Suprapubic skin (tissue), 4 donors: ENCODE measurements at places on chromosomes 5 and 9.

GRCh38 chr5:18544421-18544820, 910.2 kb downstream of the TAF11L14 start:
- H3K27me3 ChIP-seq = no peaks in the 10 kb centered on the region
- no peak overlapping the region for H3K4me3 ChIP-seq
- no peak for DNase-seq
- H3K4me1 ChIP-seq = no peaks in the 10 kb centered on the region
- no peaks in the 10 kb centered on the region for H3K36me3 ChIP-seq
- no peak overlapping the region for H3K27ac ChIP-seq

DNA sequence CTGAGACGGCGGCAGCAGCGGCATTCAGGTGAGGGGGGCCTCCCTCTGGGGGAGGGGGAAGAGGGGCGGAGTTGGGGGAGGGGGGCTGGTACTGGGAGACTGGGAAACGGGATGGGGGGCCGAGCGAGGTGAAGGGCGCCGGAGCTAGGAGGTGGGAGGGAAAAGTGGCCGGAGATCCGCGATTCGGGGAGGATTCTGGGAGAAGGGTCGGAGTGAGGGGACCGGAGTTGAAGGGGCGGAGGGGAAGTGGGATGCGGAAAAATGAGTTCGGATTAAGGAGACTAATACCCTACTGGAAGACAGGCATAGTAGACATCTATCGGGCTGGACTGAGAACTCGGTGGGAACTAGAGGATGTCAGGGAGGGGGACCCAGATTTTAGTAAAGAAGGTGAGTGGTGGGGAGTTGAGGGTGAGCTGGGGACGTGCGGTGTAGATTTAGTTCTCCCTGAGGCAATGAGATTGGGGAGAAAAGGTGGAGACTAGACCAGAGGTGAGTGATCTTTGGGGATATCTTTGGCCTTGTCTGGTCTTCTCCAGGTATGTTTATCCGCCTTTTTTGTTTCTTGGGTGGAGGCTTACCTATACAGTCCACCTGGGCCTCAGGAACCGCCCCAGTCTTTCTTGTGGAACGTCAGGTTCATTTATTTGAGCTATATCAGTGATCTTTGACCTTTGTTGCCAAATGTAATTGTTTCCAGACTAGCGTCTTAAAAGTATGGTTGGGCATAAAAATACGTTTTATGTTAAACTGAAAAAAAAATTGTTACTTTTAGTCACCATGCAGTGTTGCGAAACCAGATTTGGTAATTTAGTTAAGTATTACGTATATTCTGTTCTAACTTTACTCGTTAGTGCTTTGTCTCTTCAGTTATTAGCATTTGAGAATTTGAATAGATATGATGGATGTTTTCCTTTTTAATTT, 632 bp downstream of the UBAP1 start:
- peaks cover 25% of the 10 kb centered on the region for H3K4me1 ChIP-seq
- H3K27me3 ChIP-seq = no peaks in the 10 kb centered on the region
- H3K36me3 ChIP-seq = peaks cover 4% of the 10 kb centered on the region
- peak overlapping the region; percentile 87 for H3K4me3 ChIP-seq
- DNase-seq = no peak

DNA sequence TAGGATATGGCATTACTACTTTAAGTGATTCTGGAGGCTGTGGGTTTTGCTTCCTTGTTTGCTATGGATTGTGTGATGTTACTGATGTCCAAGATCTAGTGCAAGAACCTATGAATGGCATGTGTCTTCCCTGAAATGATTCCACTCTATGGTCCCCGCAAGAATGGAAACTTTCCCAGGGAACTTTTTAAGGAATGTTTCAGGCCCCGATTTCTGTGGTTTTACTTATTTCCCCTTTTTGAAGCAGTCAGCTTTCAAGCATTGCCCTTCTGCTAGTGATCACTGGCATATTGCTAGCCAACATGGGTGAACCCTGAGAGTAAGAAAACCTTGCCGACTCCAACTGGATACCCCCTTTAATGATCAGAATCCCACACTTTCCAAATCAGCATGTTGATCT, 26.6 kb upstream of the CD180 start:
- H3K4me1 ChIP-seq = no peaks in the 10 kb centered on the region
- no peak overlapping the region for H3K27ac ChIP-seq
- H3K27me3 ChIP-seq = no peaks in the 10 kb centered on the region
- H3K36me3 ChIP-seq = no peaks in the 10 kb centered on the region
- no peak for DNase-seq

DNA sequence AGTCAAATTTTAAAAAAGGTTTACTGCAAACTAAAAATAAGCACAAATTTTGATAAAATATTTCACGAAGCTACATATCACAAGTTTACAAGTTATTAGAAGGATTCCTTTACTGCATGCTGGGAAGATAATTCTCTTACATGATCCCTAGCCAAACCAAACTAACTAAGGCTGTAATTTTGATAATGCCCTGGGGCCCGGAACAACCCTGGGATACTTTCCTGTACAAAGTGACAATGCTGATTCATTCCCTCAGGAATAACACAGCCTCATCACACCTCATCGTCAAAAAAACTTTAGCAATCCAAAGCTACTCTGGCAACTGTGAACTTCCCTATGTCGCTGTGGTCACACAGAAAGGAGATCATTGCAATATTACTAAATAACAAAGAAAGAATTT, 402.9 kb downstream of the RAB3C start:
- no peaks in the 10 kb centered on the region for H3K27me3 ChIP-seq
- DNase-seq = no peak
- H3K36me3 ChIP-seq = no peaks in the 10 kb centered on the region
- no peaks in the 10 kb centered on the region for H3K4me1 ChIP-seq

DNA sequence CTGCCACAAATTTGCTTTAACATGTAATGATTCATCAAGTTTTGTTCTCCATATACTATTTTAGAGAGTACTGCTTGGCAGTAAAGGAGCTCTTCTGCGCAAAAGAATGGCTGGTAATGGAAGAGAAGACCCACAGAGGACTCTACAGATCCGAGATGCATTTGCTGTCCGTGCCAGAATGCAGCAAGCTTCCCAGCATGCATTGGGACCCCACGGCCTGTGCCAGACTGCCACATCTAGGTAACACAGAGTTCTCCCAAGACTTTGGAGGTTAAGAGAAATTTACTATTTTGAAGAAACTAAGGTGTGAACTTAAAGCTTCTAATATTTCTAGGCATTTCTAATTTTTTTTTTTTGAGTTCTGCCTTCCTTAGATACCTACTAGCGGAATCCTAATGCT, 107.1 kb downstream of the MUSK start:
- H3K27me3 ChIP-seq = no peaks in the 10 kb centered on the region
- H3K4me3 ChIP-seq = no peak overlapping the region
- H3K36me3 ChIP-seq = no peaks in the 10 kb centered on the region
- DNase-seq = no peak
- H3K27ac ChIP-seq = no peak overlapping the region
- H3K4me1 ChIP-seq = no peaks in the 10 kb centered on the region

DNA sequence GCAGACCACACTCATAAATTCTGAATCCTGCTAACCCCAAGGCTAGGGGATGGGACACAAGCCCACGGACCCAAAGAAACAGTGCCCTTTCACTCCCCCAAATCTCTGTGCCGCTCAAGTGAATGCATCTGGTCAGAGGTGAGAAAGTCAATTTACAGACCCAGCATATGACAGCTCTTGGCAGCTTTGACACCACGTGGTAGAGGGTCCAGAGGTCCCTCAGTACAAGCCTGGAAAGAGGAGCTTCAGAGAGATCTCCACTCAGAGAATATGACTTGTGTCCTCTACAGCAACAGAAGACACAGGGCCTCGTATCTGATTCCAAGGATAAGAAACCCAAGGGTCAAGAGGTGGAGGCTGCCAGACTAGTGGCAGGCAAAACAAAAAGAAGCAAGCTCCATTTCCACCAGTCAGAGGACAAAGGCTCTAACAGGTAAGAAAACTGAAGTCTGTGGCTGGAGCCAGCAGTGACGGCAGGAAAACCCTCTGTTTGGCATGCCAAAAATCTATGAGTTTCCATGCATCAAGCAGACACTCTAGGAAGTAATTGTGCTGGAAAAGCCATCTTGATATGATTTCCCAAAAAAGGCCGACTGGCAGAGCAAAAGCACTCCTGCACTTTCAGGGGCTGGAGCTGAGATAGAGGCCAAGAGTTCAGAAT, 138.7 kb downstream of the UGCG start:
- no peak for DNase-seq
- H3K36me3 ChIP-seq = peaks cover 3% of the 10 kb centered on the region
- peaks cover 1% of the 10 kb centered on the region for H3K4me1 ChIP-seq
- no peak overlapping the region for H3K4me3 ChIP-seq
- H3K27ac ChIP-seq = no peak overlapping the region

DNA sequence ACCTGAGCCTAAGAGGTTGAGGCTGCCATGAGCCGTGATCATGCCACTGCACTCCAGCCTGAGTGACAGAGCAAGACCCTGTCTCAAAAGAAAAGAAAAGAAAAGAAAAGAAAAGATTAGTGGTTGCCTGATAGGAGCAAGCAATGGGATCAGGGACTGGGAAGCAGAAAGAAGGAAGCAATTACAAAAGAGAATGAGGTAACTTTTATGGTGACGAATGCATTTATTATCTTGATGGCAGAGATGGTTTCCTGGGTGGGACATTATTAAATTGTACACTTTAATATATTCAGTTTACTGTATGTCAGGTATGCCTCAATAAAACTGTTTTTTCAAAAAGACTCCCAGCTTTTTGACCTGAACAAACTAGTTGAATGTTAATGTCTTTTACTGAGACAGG, 7.5 kb upstream of the PFDN1 start:
- H3K27ac ChIP-seq = no peak overlapping the region
- H3K36me3 ChIP-seq = no peaks in the 10 kb centered on the region
- H3K27me3 ChIP-seq = no peaks in the 10 kb centered on the region
- no peak overlapping the region for H3K4me3 ChIP-seq
- H3K4me1 ChIP-seq = peaks cover 21% of the 10 kb centered on the region
- DNase-seq = no peak

- H3K36me3 ChIP-seq = no peaks in the 10 kb centered on the region
- H3K27me3 ChIP-seq = peaks cover 32% of the 10 kb centered on the region
- DNase-seq = no peak
Measured at GRCh38 chr9:136981588-136982231, 1.1 kb upstream of the LCNL1 start.

GRCh38 chr9:101480386-101480785, 44.8 kb upstream of the ALDOB start:
- peaks cover 14% of the 10 kb centered on the region for H3K36me3 ChIP-seq
- H3K27me3 ChIP-seq = no peaks in the 10 kb centered on the region
- peaks cover 59% of the 10 kb centered on the region for H3K4me1 ChIP-seq
- peak overlapping the region; percentile 90 for H3K27ac ChIP-seq

GRCh38 chr5:149406203-149406978, 27.3 kb upstream of the IL17B start:
- no peak for DNase-seq
- peak overlapping the region; percentile 42 for H3K4me3 ChIP-seq
- H3K4me1 ChIP-seq = peaks cover 9% of the 10 kb centered on the region
- peak overlapping the region; percentile 69 for H3K27ac ChIP-seq

- H3K36me3 ChIP-seq = no peaks in the 10 kb centered on the region
- no peak for DNase-seq
- no peaks in the 10 kb centered on the region for H3K27me3 ChIP-seq
Measured at GRCh38 chr9:18820566-18821095, 212.4 kb downstream of the SAXO1 start.

GRCh38 chr5:142783601-142784341, 13.6 kb downstream of the ARHGAP26 start:
- peak overlapping the region; percentile 12 for H3K4me3 ChIP-seq
- no peaks in the 10 kb centered on the region for H3K36me3 ChIP-seq
- no peak for DNase-seq
- H3K27me3 ChIP-seq = no peaks in the 10 kb centered on the region
- H3K4me1 ChIP-seq = peaks cover 28% of the 10 kb centered on the region

GRCh38 chr9:105994970-105995369, 300.6 kb downstream of the TMEM38B start:
- H3K27ac ChIP-seq = no peak overlapping the region
- no peaks in the 10 kb centered on the region for H3K4me1 ChIP-seq
- no peak for DNase-seq
- H3K36me3 ChIP-seq = no peaks in the 10 kb centered on the region
- no peak overlapping the region for H3K4me3 ChIP-seq
- no peaks in the 10 kb centered on the region for H3K27me3 ChIP-seq

DNA sequence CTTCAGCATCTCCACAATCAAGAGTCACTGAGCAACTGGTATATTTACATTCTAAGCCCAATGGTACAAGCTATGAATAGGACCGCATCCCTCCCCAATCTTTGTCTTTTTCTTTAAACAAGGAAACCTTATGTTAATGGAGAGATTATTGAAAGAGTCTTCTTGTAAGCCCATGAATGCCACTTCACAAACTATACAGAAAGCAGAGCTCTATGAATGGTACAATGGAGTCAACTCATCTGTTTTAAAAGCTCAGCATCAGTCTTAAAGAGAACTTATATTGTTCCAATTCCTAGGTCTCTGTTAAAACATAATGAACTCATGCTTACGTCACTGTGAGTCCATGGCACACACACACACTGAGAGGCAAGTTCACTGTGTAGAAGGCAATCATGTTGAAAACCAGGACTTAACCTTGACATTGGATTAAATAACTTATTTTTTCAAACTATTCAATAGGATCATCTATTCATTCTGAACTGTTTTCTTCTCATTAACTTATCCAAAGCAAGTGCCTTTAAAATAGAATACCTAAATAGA, 4.5 kb downstream of the NREP start:
- H3K27me3 ChIP-seq = no peaks in the 10 kb centered on the region
- H3K27ac ChIP-seq = no peak overlapping the region
- H3K4me3 ChIP-seq = no peak overlapping the region

GRCh38 chr5:54214722-54215121, 95.7 kb downstream of the ARL15 start:
- no peaks in the 10 kb centered on the region for H3K27me3 ChIP-seq
- H3K4me3 ChIP-seq = no peak overlapping the region
- H3K36me3 ChIP-seq = no peaks in the 10 kb centered on the region
- no peak for DNase-seq
- no peak overlapping the region for H3K27ac ChIP-seq

DNA sequence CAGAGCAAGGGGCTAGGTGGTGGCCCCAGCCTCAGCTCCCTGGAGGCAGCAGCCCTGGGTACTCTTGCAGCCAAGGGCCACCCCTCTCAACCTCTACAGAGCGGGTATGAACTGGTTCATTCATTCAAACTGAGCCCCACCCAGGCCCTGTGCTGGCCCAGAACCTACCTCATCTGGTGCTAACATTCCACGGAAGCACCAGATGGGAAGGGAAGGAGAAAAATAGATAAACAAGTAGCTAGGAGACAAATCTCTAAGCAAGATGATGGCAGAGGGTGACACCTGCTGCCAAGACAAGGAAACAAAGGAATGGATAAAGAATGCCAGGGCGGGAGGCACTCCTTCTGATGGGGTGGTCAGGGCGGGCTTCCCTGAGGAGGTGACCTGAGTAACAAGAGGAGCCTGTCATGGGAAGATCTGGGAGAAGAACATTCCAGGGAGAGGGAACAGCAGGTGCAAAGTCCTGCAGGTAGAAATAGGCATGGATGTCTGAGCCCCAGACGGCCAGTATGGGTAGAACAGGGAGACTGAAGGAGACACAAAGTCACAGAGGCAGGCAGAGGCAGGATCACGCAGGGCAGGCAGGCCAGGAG, 6.1 kb downstream of the ST6GALNAC4 start:
- H3K27me3 ChIP-seq = no peaks in the 10 kb centered on the region
- no peak for DNase-seq
- H3K4me3 ChIP-seq = no peak overlapping the region
- no peak overlapping the region for H3K27ac ChIP-seq
